ENCODE measurements at places on chromosomes 7 and 10.

DNA sequence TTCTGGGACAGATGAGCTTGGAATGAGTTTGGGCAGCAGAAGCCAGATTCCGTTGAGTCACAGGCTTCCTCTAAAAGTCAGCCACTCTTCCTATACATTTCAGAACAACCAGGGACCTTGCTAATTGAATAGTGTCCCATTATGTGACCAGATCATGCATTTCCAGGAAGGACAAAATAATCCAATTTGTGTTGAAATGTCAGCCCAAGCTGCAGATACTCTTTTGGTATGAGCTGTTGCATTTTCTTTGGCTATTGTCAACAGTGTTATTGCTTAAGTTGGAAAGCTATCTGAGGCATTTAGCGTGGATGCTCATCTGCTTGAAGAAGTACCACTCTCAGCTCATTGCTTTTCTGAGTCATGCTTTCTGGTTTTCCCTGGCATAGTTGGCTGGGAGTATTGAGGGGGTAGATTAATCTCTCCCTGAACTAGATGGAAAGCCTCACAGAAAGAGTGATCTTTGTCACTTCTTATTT lies 223.7 kb upstream of the HABP2 start:
- DNase-seq: no peak

- no peak for DNase-seq
These were observed 23.7 kb downstream of the USP6NL start for GRCh38 chr10:11587722-11588259.

GRCh38 chr10:88659725-88660597 lies 4.3 kb upstream of the LIPF start:
- DNase-seq: no peak

GRCh38 chr10:45509491-45509890 lies 135.5 kb downstream of the ALOX5 start:
- DNase-seq: no peak

DNA sequence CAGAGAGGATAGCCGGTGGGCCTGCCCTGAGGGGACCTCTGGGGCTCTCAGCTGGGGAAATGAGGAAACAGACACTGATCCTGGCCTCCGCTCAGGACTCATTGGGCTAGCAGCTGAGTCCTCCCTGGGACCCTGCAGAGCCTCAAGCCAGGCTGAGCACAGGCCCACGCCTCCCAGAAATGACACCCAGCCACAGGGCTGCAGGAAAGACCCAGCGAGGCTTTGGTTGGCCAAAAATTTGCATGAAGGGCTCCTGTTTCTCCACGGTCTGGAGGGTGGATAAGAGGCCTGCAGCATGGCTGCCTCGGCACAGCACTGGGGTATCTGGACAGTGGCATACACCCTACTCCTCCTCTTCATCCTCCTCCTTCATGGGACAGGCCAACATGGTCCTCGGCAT lies 60.4 kb downstream of the ZNF33B start:
- DNase-seq: no peak

DNA sequence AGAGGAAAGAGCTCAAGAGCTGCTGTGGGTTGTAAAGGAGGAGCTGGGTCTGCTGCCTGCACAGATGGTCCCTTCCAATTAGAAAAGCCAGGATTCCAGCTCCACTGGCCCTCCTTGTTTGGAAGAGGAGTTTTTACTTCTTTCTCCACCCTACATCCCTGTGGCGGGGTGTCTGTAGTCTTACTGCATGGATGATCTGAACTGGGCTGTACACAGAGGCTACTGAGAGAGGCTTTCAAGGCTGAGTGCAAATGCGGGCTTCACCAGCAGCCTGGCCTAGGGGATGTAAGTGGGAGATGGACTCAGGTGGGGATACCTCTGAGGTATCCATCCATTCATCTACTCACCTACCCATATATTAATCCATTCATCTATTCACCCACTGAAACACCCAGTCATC lies 7.1 kb upstream of the CXCL12 start:
- DNase-seq: no peak

- no peak for DNase-seq
These were observed 92.6 kb upstream of the PODXL start for GRCh38 chr7:131649003-131649541.

- DNase-seq: no peak
These were observed 6.6 kb upstream of the ABCC2 start for GRCh38 chr10:99775850-99776249.

GRCh38 chr7:155947051-155947450 lies 134.8 kb upstream of the SHH start:
- no peak for DNase-seq

GRCh38 chr10:33979195-33979594 lies 644.7 kb upstream of the NRP1 start:
- DNase-seq: no peak

DNA sequence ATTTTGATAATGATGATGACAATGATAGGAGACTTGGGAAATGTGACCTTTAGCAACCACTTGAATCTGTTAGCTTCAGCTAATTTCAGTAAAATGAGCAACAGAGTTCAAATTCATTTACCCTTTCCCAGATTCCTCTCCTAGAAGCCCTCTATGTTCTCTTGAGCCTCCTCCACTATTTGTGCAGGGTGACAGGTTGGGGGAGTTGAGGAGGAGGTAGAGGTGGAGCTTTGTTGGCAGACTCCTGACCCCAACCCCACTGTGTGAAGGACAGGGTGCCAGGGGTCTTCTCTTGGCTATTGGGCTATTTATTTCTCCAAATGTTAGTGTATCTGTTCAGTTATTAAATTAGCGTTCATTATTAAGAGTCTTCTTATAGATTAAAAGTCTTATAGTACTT lies 422.3 kb downstream of the GFRA1 start:
- DNase-seq: no peak

- no peak for DNase-seq
These were observed 295.0 kb downstream of the PARD3 start for GRCh38 chr10:34520084-34520483.

DNA sequence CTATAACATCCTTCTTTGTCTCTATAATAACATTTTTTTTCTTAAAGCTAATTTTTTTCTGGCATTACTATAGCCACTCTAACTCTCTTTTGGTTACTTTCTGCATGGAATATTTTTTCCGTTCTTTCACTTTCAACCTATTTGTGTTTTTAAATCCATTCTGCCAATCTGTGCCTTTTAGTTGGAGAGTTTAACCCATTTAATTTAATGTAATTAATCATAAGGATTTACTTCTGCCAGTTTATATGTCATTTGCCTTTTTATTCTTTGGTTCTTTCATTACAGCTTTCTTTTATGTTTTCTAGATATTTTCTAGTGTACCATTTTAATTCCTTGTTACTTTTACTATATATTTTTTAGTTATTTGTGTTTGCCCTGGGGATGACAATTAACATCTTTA lies 78.6 kb downstream of the TMEM270 start:
- no peak for DNase-seq

DNA sequence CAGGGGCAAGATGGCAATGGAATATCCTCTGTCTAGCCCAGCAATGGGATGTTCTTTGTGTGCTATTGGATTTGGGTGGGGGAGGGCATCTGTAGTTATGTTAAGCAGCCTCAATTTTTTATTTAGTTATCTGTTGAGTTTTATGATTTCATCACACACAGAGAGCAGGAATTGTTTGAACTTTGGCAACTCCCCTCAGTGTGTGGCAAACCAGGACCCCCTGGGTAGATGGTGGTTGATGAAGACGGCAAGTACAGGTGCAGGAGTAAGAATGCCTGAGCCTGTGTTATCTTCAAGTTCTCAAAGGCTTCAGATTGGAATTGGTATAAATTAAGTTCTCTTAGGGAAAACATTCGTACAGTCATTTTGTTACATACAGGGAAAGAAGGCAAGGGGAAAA lies 142.4 kb upstream of the SAMD8 start:
- no peak for DNase-seq

GRCh38 chr7:30469303-30469702 lies 9.3 kb downstream of the NOD1 start:
- no peak for DNase-seq

- DNase-seq: no peak
These were observed 27.9 kb upstream of the CDK14 start for GRCh38 chr7:90568213-90568612.

GRCh38 chr10:131115801-131116200 lies 195.7 kb downstream of the TCERG1L start:
- DNase-seq: no peak

GRCh38 chr7:94422827-94423460 lies 28.2 kb downstream of the COL1A2 start:
- DNase-seq: no peak

- DNase-seq: no peak
These were observed 43.8 kb downstream of the JAKMIP3 start for GRCh38 chr10:132109341-132110110.

DNA sequence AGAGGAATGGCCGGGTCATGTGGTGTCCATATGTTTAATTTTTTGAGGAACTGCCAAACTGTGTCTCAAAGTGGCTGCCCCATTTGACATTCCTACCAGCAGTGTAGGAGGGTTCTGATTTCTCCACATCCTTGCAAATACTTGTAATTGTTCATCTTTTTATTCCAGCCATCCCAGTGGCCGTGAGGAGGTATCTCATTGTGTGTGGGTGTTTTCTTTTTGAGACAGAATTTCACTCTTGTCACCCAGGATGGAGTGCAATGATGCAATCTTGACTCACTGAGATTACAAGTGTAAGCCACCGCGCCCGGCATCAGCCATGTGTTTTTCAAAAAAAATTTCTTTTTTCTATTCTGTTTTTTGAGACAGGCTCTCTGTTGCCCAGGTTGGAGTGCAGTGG lies 38.7 kb upstream of the DLG5 start:
- DNase-seq: no peak

DNA sequence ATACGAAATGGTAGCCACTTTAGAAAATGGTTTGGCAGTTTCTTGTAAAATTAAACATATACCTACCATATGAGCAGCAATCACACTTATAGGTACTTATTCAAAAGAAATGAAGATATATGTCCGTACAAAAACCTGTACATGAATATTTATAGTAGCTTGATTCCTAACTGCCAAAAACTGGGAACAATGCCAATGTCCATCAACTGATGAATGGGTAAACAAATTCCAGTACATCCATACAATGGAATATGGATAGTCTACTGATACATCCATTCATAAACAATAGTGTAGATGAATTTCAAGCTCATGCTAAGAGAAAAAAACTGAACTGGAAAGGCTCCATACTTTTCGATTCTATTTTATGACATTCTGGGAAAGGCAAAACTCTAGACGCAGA lies 68.5 kb downstream of the AGK start:
- no peak for DNase-seq

DNA sequence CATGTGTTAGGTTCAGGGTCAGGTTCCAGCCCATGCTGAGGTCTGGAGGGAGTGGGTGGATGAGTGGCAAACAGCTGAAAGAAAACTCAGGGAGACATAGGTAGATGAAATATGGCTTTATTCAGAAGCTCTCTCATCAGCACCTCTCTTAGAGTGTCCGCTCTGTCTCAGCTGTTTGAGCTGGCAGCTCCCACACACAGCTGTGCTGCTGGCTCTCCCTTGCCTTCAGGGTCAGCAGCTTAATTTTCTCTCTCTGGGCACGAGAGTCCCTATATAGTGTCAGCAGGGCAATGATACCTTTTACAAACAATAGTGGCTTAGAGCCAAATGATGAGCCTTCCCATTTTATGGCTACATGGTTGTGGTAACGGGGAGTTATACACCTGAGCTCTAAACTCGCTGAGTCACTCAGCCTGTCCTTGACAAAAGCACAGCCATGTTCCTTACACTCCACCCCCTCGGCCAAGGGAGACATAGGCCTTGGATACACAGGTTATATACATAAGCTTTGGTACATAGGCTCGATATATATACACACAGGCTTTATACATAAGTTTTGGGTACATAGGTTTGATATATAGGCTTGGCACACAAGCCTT lies 10.4 kb downstream of the RNF133 start:
- DNase-seq: no peak

- no peak for DNase-seq
These were observed 754.6 kb downstream of the AUTS2 start for GRCh38 chr7:70352906-70353305.

- no peak for DNase-seq
These were observed 169.4 kb downstream of the SVIL start for GRCh38 chr10:29465384-29465783.

DNA sequence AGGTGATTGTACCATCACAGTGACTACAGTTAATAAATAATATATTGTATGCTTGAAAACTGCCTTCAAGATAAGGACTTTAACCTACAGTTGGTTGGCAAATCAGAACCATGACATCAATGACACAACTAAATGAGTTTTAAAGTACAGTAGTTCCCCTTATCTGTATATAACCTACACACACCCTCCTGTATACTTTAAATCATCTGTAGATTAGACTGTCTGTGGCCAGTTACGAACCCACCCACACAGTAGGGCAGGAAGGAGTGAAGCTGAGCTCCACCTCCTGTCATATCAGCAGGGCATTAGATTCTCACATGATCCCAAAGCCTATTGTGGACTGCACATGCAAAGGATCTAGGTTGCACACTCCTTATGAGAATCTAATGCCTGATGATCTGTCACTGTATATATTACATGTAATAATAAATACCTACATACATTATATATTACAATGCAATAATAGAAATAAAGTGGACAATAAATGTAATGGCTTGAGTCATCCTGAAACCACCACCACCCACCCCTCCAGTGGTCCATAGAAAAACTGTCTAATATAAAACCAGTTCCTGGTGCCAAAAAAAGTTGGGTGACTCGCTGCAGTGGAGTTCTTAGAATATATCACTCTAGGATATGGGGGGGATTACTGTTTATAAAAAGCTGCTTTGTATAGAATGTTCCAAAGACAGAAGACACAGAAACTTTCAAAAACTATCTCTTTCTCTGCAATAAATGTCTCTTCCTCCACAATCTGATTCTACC lies 5.6 kb downstream of the TPK1 start:
- DNase-seq: no peak

DNA sequence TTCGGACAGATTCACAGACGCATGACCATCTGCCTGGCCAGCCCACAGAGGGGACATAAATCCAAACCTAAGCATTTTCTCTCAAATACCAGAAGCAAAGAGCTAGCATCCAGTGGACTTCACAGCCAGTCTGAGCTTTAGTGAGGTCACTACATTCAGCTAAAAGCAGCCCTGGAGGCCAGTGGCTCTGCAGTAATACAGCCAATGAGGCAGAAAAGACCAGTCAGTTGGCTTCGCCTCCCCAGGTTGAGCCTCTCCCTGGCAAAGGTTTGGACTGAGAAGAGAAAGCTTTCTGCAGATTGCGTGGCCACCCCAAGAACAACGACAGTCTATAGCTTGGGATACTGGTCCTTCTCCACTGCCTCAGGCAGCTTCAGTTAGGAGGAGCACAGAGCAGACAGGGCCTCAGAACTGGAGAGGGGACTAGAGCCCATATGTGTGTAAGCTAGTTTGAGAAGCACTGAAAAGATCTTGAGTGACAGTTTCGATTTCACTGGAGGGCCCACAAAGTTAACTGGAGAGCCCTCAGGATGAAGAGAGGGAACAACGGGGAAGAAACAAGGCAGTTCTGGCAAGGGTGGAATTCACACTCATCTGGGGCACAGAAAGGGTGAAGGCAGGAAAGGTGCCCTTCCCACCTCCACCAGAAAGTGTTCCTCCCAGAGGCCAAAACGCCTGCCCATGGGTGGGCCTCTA lies 3.8 kb downstream of the WDR91 start:
- DNase-seq: no peak

- no peak for DNase-seq
These were observed 1231.6 kb downstream of the SORCS3 start for GRCh38 chr10:105872665-105873064.
